ENCODE measurements at places on chromosomes 7 and 10.

DNA sequence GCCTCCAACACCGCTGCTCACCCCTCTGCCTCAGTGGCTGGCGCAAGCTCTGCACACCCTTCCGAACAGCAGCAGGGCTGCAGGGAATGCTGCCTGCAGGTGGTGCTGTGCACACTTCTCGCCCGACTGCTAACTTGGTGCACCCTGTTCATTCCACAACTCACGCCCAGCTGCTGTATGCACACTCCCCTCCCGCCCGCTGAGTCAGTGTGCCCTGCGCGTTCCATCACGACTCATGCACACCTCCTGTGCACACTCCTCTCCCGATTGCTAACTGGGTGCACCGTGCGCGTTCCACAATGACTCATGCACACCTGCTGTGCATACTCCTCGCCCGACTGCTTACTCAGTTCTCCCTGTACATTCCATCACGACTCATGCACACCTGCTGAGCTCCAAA, 21.5 kb downstream of the ADARB2 start:
- DNase-seq, result peak; percentile 11

GRCh38 chr10:132584081-132584480, 46.5 kb downstream of the INPP5A start:
- no peak for DNase-seq

- DNase-seq, result no peak
Observed at GRCh38 chr10:38093816-38094157, 350 bp upstream of the ZNF37A start.

DNA sequence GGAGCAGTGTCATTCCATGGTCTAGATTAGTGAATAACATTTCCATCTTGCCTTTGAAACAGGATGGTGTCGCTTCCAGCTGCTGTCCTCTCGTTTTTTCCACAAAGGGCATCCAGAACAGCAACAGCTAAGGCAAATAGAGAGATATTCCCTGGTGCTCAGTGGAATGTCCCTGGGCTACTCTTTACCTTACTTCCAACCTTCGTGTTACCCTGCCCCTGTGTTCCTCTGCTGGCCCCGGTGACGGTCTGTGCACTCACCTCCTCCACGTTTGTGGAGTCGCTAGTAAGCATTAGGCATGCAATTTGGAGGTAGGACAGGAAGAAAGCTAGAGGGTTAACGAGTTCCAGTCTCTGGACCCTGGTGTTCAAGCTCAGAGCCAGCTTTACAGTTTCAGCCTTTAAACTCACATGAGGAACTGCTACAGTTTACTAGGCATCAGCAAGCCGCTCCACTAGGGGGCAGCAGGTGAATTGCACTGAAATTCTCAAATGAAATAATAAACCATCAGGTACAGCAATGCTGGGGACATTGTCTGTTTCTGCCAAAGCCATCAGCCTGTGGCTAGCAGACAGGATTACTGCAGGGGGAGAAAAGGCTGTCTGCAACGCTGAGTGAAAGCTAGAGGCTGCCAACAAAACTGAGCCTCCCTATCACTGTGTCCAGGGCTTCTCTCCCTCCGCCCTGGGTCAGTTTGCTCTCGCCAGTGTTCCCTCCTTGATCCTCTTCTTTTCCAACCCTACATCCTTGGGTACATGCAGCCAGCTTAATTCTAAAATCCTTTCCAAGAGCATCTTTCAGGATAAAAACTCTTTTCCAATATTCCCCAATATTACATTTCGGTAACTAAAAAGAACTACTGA, 9.0 kb downstream of the MRPL32 start:
- peak; percentile 61 for DNase-seq

- no peak for DNase-seq
Observed at GRCh38 chr7:46524350-46524749, 603.3 kb upstream of the IGFBP3 start.

DNA sequence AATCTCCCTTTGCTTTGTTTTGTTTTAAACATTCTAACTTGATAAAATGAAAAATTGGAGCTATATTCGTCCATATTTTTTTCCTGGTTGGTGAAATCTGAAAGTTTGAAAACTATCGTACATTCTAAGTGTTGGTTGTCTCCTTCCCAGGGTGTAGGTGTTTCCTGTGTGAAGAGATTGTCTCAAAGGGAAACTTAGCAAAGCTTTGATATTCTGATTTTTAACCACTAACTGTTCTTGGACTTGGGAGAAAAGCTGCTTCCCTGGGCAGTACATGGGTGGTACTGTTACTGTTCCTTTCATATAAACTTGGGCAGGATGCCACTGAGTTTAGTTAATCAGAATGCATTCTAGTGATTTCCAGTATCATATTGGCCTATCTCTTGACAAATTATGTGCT, 253.5 kb upstream of the LRGUK start:
- no peak for DNase-seq

GRCh38 chr10:17075533-17076359, 53.9 kb downstream of the CUBN start:
- DNase-seq, result no peak

GRCh38 chr7:131747658-131748232, 191.3 kb upstream of the PODXL start:
- DNase-seq, result no peak

DNA sequence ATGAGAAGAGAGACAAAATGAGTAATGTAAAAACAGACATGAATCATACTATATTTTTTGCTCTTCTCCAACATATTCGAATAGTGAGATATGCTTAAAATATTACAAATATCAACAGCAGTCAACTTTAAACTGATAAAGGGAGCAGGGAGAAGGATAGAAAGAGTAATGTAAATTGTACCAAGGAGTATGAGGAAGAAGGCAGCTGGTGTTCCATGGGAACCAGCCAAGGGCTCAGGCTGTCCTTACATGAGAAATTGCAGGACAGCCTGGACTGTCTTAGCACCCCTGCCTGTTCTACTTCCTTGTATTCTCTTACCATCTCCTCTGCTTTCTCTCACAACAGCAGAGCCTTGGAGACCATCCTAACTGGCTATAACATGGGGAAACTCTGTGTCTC, 128.7 kb downstream of the TSPAN12 start:
- no peak for DNase-seq

DNA sequence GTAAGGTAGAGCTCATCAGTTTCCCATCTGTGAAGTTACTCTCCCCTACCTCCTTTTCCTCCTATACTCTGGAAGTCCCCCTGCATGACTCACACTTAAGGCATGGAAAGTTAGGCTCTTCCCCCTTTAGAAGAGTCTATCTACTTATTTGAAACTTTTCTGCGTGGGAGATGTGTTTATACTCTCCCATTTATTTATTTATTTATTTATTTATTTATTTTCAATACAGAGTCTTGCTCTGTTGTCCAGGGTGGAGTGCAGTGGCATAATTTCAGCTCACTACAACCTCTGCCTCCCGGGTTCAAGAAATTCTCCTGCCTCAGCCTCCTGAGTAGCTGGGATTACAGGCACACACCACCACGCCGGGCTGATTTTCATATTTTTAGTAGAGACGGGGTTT, 107.5 kb upstream of the JCAD start:
- DNase-seq, result no peak

DNA sequence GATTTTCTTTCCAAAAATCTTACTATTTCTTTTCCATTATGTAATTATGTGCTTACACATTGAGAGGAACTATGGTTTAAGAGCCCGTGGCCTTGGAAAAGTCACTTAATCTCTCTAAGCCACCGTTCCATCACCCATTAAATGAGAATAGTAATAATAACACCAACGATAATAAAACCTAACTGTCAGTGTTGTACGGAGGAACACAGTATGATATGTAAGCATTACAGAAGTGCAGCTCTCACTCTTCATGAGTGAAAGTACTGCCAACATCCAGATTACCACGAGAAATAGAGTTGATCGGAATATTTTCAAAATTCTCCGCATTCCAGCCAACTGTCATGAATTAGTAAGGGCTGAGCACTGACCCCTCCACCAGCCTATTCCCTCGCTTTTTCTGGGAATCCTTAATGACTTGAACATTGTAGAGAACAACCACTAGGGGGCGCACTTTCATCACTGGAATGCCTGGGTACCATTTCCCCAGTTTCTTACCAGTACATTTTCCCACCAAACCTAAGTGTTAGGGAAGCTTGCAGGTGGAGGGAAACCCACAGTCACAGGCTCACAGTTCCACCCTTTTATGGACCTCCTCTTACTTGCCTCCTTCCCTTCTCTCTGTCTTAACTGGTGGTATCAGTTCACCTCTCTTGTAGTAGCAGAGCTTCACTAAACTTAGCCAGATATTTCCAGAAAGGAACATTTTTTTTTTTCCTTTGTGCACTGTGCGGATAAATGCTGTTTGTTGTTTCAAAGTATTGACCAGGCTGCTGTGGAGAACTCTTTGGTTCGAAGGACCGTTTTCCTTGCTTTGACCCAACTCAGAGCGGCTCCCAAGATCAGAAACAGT, 27.8 kb downstream of the NKX2-3 start:
- no peak for DNase-seq

- DNase-seq, result no peak
Observed at GRCh38 chr7:157021871-157022680, 11.6 kb upstream of the MNX1 start.

GRCh38 chr7:157971501-157971900, 616.1 kb downstream of the PTPRN2 start:
- DNase-seq, result no peak

- DNase-seq, result no peak
Observed at GRCh38 chr10:19979628-19980027, 163.4 kb downstream of the PLXDC2 start.

DNA sequence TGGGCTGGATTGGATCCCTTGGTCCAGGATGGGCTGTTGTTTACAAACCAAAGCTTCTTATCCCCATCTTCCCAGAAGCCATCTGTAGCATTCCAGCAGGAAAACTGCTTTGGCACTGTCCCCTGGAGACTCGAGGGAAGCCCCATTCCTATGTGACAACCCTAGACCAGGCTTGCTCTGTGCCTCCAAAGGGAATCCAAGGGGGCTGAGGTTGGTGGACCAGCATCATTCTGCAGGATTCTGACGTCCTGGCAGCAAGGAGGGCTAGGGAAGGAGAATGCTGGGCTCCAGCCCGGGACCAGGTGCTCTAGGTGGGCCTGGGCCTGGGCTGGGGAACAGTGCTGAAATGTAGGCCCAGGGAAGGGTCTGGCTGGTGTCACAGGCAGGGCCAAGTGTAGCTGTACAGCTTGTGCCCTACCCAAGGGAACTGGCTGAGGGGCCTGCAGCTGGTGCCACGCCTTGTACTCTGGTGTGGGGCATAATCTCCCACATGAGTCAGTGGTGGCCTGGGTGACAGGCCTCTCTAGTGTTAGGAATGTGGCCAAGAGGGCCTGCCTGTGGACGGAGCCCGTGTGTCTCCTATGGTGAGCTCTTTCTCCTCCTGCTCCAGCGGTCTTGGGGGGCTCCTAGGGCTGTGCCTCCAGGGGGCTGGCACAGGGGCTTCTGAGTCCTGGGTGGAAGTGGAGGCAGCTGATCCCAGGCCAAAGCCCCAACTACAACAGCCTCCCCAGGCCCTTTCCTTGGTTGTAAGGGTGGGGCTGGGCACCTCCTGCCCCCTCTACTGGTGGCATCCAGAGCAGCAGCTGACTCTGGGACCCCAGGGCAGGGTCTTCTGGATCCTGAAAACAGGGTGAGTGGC, 25.2 kb downstream of the TRIM8 start:
- no peak for DNase-seq

DNA sequence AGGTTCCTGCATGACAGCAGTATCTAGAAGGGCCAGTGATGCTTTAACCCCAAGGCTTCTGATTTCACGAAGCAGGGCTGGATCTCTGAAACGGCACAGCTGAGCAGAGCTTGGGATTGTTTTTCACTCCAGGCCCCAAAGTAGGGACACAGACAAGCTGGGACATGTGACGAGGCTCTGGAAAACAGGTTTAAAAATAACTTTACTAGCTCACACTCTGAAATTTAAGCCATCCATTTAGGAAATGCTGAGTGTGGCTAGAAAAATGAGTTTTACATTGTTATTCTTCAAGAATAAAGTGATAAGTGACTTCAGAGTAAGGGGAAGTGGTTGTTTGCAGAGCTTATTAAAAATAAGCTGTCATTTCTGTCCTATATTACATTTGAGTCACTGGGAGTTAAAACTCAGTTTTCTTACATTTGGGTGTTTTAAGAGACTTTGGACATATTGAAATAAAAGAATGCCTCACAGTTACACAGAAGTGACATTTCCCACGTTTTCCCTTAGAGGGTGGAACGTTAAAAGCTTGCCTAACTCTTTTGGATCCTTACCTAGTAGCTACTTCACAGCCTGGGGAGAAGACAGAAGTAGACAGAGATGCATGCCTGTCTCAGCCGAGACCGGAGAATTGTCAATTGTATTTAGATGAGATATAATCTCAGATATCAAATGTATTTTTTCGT, 107.8 kb downstream of the GALNT17 start:
- DNase-seq, result no peak

DNA sequence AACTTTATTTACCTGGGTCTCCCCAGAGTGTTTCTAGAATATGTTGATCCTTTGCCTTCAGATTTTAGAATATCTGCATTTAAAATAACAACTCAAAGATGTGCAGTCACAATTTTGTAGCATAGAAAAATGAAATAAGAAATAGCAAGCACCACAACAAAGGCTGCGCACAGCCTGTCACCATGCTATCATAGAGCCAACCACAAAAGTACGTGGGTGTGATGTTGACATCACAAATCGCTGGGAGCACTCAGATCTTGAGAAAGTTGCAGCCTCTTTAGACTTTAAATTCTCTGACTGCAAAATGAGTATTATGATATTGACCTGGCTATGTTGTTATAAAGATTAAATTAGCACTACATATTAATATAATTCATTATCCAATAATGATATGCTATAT, 177.9 kb downstream of the TNS3 start:
- no peak for DNase-seq

- DNase-seq, result no peak
Observed at GRCh38 chr7:70696201-70696754, 435.7 kb upstream of the GALNT17 start.

DNA sequence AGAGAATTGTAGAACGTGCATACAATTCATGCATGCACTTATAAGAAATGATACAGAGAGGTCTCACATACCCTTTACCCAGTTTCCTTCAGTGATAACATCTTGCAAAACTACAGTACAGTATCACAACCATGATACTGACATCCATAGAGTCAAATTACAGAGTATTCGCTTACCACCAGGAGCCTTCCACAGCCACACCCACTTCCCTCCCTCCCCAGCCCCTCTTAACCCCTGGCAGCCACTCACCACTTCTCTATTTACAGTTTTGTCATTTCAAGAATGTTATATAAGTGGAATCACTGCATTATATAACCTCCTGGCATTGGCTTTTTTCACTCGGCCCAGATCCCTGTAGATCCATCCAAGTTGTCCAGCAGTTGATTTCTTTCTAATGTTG, 143.8 kb downstream of the ZNF248 start:
- DNase-seq, result no peak

DNA sequence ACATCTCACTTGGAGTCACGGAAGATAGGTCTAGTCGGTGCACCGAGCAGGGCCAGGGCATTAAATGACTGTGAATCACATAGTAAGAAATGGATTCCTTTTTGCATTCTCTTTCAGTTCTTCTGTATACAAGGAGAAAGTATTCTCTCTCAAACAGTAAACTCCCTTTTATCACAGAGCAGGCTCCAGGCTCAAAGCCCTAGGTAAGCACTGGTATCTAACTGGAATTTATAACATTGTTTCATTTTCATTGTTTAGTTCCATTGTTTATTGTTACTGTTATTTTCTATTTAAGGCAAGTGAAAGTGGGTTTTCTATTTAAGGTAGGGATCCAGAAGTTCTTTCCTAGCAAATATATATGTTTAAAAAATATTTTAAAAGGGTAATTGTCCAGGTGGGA, 44.1 kb upstream of the CDK1 start:
- DNase-seq, result no peak

GRCh38 chr7:98816241-98816640, 53.6 kb downstream of the TMEM130 start:
- no peak for DNase-seq

- DNase-seq, result no peak
Observed at GRCh38 chr10:50582766-50583762, 40.7 kb downstream of the SGMS1 start.

Measured in stimulated activated CD4-positive, alpha-beta T cell treated with anti-CD3 and anti-CD28 coated beads, Interleukin-15, amount 100 ng/mL, for 48 hours (primary cell).